NCI-H1417 treated with DMSO at 0.1 percent for 48 hours (cell line): ENCODE measurements at places on chromosomes 2 and 18.

- DNase-seq, result no peak
Observed at GRCh38 chr18:33733376-33733775, 155.4 kb downstream of the ASXL3 start.

GRCh38 chr2:174603280-174603679 lies 5.7 kb upstream of the WIPF1 start:
- DNase-seq, result no peak

DNA sequence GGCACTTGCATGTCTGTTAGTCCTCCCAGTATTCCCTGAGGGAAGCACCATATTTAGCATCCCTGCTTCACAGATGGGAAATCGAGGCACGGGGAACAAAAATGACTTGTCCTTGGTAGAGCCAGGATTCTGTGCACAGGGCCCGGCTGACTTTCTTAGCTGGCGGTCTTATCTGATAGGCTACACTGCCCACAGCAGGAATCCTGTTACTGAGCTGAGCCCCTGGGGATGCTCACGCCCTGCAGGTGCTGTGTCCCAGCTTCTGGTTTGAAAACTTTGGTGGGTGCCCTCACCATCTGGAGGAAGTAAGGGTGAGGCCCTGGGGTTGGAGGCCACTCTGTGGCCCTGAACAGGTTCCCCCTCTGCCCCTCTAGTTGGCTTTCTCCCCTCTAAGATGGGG lies 68.4 kb upstream of the MCFD2 start:
- DNase-seq, result no peak

- no peak for DNase-seq
Observed at GRCh38 chr2:8232871-8233270, 449.0 kb upstream of the ID2 start.

- no peak for DNase-seq
Observed at GRCh38 chr2:1974397-1974796, 230.1 kb upstream of the PXDN start.

- no peak for DNase-seq
Observed at GRCh38 chr2:190678444-190679162, 29.7 kb downstream of the NAB1 start.

- DNase-seq, result no peak
Observed at GRCh38 chr18:41624460-41624859, 330.6 kb upstream of the PIK3C3 start.

- no peak for DNase-seq
Observed at GRCh38 chr2:200738590-200738989, 73.1 kb upstream of the BZW1 start.
